ENCODE measurements at places on chromosomes 2 and 18. TPM values are rescaled to one million over a fixed set of nuclear protein-coding genes. Genes with fewer than 3 reads are reported as not detected.

GRCh38 chr2:205984381-205984780 is 101.6 kb downstream of the INO80D start:
- no peak for DNase-seq
- no peaks in the 10 kb centered on the region for H3K4me1 ChIP-seq
- no peaks in the 10 kb centered on the region for H3K36me3 ChIP-seq
- no peaks in the 10 kb centered on the region for H3K27me3 ChIP-seq
- H3K4me3 ChIP-seq = no peak overlapping the region
- no peak overlapping the region for H3K27ac ChIP-seq

- peaks cover 2% of the 10 kb centered on the region for H3K36me3 ChIP-seq
- no peak overlapping the region for H3K27ac ChIP-seq
- H3K4me1 ChIP-seq = no peaks in the 10 kb centered on the region
- H3K27me3 ChIP-seq = peaks cover 36% of the 10 kb centered on the region
- no peak for DNase-seq
Measured at GRCh38 chr2:74602586-74603281, 45.4 kb downstream of the M1AP start.

DNA sequence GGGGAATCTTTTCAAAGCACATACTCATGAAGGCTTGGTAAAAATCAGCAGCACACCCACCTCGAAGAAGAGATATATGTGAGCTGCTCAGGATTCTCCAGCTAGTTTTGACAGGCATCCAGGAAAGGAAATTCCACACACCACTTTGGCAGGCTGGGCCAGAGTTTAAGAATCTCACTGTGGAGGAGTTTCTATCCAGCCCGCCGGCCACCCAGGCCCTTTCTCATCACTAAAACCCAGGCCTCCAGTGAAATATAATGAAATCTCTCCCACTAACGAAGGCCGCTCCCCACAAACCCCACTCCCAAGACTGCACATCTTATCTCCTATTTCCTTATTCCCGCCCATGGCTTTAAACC is 202.0 kb downstream of the GLI2 start:
- H3K4me3 ChIP-seq = no peak overlapping the region
- H3K36me3 ChIP-seq = peaks cover 1% of the 10 kb centered on the region
- H3K4me1 ChIP-seq = peaks cover 100% of the 10 kb centered on the region
- no peak for DNase-seq

DNA sequence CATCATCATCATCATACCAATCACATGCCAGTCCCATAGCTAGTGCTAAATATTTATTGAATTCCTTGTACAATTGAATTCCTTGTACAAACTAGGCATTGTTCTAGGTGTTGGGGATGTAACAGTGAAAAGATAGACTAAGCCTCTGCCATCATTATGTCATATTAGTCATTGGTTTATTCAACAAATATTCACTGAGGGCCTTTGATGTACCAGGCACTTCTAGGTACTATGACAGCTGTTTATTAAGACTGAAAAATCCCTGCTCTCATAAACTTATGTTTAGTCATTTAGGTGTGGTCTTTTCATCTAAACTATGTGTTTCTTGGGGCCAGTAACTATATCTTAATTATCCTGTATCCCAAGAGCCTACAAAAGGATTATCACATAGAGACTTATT is 412.3 kb upstream of the ETAA1 start:
- H3K36me3 ChIP-seq = peaks cover 2% of the 10 kb centered on the region
- no peak overlapping the region for H3K4me3 ChIP-seq
- H3K27me3 ChIP-seq = peaks cover 18% of the 10 kb centered on the region

DNA sequence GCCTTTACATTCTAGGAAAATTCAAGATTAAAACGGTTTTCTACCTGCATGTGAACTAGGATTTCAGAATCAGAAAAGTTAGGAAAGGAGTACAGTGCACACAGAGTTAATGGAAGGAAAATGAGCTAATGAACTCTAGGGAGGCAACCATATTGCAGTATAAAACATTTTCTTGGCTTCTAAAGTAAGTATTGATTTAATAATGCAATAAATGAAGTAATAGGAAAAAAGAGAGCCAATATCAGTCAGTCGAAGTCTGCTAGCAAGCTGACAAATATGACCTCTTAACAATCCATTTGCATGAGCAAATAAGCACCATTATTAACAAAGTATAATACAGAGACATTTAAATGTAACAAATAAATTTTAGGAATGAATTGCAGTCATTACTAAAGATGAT is 80.2 kb upstream of the COL3A1 start:
- H3K27ac ChIP-seq = no peak overlapping the region
- H3K4me3 ChIP-seq = no peak overlapping the region
- H3K27me3 ChIP-seq = no peaks in the 10 kb centered on the region
- peaks cover 5% of the 10 kb centered on the region for H3K36me3 ChIP-seq
- peaks cover 28% of the 10 kb centered on the region for H3K4me1 ChIP-seq

- no peak overlapping the region for H3K4me3 ChIP-seq
- H3K27me3 ChIP-seq = peaks cover 8% of the 10 kb centered on the region
- H3K4me1 ChIP-seq = no peaks in the 10 kb centered on the region
- H3K27ac ChIP-seq = peak overlapping the region; percentile 3
- H3K36me3 ChIP-seq = no peaks in the 10 kb centered on the region
Measured at GRCh38 chr2:241208058-241208457, 19.6 kb downstream of the ANO7 start.

DNA sequence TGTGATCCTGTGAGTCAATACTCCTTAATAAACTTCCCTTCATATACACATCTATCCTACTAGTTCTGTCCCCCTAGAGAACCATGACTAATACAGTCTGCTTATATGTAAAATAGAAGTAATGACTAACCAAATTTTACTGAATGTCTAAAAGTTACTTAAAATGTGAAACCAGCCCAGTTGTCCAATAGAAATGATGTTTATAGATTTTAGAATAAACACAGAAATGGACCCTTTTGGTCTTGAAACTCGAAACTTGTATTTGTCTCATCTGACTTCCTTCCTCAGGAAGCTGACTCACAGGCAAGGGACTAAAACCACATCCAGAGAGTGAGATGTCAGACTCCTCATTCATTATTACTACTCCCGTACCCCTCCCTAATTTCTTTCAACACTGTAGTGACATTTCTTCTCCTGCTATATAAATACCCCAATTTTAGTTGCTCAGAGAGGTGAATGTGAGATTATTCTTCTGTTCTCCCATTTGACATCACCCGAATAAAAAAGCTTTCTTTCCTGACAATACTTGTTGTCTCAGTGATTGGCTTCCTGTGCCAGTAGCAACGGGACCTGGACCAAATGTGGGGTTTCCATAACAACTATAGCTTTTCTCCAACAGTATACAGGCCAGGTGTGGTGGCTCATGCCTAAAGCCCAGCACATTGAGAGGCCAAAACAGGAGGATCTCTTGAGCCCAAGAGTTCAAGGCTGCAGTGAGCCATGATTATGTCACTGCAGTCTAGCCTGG is 486.0 kb downstream of the ERBB4 start:
- no peak overlapping the region for H3K4me3 ChIP-seq
- no peaks in the 10 kb centered on the region for H3K27me3 ChIP-seq
- peak overlapping the region; percentile 0 for H3K27ac ChIP-seq
- no peak for DNase-seq
- peaks cover 8% of the 10 kb centered on the region for H3K4me1 ChIP-seq
- peaks cover 21% of the 10 kb centered on the region for H3K36me3 ChIP-seq

CYTIP gene
- total RNA-seq = 0.27 TPM

All from chondrocyte (in vitro differentiated cells).